Kidney glomerular epithelial cell (primary cell): ENCODE measurements at places on chromosomes 6 and 20.
A peak's percentile ranks its signal among the peaks of the same experiment; 100 is the strongest.

DNA sequence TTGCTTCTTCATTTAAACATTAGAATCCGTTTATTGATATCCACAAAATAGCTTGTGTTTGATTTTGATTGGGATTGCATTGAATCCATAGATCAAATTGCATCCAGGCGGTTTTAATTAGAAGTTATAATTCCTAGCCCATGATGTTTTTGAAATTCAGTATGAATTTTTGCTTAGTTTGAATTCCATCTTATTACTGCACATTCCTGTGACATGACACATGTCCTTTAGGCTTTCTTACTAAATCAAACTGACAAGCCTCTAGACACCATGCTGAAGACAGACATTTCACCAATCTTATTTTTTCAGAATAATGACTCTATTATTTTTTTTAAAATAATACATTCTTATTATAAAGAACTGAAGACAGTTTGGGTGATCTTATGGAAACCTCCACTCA is 21.4 kb upstream of the PI16 start:
- peak; percentile 22 for DNase-seq

DNA sequence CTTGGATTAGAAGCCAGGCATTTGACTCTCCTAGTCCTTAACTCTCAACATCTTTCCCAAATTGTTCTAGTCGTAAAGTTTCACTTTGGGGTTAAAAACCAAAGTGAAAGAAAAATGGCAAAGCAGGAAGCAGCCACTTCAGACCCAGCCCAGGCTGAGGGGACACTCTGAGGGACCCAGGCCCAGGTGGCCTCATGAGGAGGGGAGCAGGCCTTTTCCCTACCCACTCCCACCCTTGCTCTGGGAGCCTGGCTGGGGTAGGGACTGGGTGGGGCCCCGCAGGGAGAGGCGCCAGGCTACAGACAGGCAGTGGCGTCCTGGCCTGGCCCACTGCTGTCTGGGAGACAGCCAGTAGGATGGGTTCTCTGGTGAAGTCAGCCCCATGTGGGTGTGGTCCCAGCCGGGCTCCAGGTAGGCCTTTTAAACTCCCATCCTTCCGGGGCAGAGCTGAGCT is 68.7 kb upstream of the MYL9 start:
- DNase-seq = no peak

DNA sequence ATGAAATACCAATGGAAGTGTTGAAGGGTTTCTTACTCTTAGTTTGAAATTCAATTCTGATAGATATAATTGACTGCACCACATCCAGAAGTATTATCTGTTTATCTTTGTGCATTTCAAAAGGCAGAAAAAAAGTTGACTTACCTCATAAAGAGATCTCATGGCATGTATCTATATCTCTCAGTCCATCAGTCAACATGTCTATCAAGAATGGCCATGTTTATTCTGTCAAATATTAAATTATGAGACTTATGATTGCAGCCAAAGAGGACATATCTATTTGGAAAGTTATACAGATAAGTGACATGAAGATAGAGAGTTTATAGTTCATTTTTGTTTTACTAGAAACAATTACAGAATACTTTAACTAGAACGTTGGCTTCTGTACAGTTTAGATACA is 277.8 kb downstream of the KHDC1L start:
- no peak for DNase-seq

GRCh38 chr20:41308290-41308711 is 9.2 kb downstream of the ZHX3 start:
- DNase-seq = peak; percentile 77

GRCh38 chr20:59830665-59831023 is 102.8 kb downstream of the SYCP2 start:
- no peak for DNase-seq

DNA sequence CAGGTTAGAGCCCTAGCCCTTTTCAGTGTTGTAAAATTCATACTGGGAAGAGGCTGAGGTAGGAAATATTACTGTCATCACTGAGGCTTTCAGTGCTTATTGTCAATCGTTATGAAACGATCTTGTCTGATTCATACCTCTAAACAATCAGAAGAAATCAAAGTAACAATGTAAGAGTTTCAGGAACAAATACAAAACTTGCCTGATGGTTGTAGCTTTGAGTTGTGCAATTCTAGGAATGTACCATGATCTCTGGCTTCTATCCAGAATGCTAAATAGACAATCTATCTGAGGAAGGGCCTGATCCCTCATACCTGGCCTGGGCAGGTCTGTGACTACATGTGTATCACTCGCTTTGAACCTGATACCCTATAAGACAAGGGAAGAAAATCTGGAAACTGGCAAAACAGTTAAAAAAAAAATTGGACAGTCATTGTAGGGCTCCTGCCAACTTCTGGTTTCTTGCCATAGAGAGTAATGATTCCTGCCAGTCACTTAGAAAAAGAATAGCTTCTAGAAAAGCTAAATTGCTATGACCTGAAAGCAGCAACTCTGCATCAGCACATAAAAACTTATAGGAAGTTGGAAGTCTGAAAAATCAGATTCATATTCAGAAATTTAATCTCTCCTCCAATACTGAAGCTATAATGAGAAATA is 234.7 kb downstream of the BTBD9 start:
- peak; percentile 13 for DNase-seq

- no peak for DNase-seq
Observed at GRCh38 chr20:4713401-4713800, 8.3 kb upstream of the PRND start.

DNA sequence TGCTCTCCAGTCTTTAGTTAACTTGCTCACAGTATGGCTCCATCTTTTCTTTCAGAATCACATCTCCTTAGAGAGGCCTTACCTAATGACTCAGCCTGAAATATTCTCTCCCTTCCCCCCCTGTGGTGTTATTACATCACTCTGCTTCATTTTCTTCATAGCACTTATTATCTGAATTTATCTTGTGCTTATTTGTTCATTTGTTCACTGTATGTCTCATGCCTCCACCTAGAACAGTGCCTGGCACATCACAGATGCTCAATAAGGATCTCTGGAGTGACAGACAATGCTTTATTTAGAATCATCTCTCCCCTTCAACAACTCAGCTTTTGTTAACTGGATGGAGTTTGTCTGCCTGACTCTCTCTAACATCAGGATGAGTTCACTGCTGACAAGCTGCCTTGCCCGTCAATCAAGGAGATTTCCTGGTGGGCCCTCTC is 96.6 kb upstream of the MAN1A1 start:
- DNase-seq = no peak
